HS-27A (cell line): ENCODE measurements at places on chromosomes 13 and 19.

GRCh38 chr13:102556806-102557205 is 40.0 kb upstream of the TPP2 start:
- no peak for DNase-seq

DNA sequence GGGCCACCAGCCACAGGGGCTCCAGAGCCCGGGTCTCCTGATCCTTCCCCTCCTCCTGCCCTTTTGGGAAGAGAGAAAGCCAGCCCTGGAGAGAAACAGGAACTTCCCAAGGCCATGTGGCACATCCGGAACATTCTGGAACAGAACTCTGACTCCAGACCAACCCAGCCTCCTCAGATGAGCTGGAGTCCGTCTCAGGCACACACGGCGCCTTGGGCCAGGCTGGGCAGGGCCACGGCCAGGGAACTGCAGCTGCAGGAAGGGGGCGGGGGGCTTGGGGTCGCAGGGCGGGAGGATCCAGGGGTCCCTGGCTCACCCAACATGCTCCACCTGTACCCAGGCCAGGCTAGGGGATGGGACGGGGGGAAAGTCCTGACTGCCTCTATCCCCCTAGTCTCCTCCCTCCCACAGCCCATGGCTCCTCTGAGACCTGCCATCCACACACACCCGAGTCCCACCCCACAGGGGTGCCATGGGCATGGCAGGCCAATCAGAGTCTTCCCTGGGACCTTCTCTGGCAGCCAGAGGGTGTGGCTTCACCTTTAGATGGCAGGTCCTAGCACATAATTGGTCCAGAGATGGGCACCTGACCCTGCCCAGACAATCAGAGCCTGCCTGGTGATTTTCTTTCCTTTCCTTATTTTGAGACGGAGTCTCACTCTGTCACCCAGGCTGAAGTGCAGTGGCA is 22.9 kb downstream of the SBNO2 start:
- DNase-seq: no peak

DNA sequence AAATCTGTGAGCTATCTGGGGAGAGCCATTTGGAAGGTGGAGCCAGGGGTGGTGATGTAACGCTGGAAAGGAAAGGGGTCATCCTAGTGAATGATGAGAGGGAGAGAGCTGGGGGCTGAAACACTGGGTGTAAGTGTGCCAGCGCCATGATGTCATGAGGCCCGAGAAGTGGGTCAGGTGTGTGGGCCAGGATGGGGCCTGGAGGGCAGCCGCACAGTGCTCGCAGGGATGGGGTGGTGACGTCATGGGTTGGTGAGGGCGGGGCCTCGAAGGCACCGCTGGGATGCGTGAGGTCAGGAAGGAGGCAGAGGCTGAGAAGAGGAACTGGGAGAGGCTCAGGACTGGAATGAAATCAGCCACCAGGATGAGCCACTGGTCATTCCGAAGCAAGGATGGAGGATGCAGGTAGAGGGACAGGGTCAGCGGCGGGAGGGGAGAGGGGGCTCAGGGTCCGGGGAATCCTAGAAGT is 4.4 kb downstream of the CCDC61 start:
- DNase-seq: no peak

- no peak for DNase-seq
These were observed 405.1 kb downstream of the FOXO1 start for GRCh38 chr13:40261336-40261735.

DNA sequence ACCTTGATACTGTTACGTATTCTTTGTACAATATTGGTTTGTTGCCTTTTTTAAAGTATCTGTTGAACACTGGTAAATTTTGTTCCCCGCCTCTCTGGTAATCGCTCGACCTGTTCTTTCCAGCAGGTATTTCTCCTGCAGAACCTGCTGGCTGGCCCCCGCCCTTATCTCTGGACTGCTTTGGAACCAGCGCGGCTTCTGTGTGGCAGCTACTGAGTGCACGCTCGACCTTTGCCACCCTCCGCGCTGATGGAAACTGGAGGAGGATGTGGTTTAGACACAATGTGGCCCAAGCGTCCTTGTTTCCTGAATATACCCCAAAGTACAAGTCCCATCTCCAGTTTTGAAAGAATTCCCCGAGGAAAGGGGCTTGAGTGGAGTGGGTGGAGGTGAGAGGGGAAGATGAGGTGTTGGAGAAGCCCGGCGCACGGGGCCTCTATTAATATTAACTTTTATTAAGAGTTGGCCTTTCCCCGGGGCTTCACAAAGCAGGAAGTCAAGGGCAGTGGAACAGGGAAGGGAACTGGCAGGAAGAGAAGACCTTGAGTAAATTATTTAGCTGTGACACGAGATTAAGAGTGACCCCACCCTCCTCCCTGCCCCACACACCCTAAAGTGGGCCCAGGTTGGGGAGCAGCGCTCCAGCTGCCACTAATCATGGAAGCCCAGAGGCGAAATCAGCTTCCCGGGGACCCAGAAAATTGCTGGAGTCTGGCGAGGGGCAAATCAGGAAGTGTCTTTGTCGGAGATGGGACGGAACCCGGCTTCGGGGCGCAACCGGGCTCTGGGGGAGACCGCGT is 16.0 kb downstream of the CDX2 start:
- no peak for DNase-seq

DNA sequence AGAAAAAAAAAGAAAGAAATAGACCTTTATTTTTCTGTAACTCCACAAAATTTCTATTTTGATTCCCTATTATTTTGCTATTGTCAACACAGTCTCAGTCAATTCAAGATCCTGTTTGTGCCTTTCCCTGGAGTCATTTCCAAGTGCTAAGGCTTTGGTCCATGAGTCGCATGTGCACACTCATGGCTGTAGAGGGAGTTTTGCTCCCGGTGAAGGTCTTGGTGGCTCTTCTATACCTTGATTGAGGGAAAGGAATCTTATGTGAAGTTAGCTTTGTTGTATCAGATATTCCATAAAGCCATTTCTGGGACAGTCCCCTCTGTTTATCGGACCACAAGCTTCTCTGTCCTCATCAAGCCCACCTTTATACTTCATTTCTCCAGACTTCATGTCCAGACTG is 58.7 kb upstream of the ALOX5AP start:
- no peak for DNase-seq

DNA sequence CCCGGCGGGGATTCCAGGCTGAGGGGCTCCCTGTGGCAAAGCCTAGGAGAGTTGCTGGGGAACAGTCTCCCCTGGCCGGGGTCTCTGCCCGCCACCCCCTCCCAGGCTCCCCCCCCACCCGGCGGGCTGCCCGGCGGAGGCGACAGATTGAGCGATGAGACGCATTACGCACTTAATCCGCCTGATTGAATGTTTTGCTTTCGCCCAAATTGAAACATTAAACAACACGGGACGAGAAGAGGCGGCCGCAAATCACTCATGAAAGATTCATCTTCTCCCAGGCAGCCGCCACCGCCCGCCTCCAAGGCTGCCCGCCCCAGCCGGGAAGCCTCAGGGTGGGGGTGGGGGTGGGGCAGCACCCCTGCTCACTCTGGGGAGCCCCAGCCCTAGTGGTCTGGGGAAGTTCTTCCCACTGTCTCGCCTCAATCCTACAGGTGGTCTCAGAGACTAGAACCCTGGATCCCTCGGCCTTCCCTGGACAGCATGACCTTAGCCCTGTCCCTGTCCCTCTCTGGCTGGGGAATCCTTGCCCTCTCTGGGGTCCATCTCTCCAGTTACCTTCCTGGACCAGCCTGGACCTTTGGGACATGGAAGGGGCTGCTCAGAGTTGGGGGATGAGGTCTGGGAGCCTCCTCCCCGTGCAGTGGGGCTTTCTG is 7.6 kb upstream of the ERFL start:
- no peak for DNase-seq

GRCh38 chr13:27018882-27019281 is 152.7 kb downstream of the USP12 start:
- no peak for DNase-seq

DNA sequence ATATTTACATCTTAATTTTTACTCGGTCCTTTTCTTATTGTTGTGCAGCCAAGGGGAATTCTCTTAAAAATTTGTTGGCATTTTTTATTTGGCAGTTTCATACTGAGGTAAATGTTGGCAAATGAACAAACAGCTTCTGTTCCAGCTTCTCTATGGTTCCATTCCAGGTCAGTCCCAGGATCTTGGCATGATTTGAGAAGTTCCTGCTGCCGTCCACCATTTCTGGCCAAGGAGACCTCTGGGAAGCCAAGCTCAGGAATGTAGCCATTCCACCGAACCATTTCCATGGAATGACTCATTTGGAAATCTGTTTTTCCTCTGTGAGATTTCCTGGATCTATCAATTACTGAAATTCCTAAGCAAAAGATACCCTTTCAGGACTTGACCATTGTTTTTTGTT is 43.9 kb downstream of the SLC10A2 start:
- DNase-seq: no peak

DNA sequence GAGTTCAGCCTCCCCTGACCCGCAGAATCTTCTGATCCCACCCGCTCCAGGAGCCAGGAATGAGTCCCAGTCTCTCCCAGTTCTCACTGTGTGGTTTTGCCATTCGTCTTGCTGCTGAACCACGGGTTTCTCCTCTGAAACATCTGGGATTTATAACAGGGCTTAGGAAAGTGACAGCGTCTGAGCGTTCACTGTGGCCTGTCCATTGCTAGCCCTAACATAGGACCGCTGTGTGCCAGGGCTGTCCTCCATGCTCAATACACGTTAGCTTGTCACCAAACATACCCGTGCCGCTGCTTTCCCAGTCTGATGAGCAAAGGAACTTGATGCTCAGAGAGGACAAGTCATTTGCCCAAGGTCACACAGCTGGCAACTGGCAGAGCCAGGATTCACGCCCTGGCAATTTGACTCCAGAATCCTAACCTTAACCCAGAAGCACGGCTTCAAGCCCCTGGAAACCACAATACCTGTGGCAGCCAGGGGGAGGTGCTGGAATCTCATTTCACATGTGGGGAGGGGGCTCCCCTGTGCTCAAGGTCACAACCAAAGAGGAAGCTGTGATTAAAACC is 1.1 kb upstream of the APOE start:
- DNase-seq: no peak
